ENCODE measurements at places on chromosomes 7 and 10. TPM values are rescaled to one million over a fixed set of nuclear protein-coding genes. Genes with fewer than 3 reads are reported as not detected.

Gene SLC26A5
- total RNA-seq = not detected

Gene OR6B1
- not detected for total RNA-seq

Gene HMX2
- total RNA-seq = 0.34 TPM

Gene AEBP1
- 81.1 TPM for total RNA-seq

Gene RGR
- not detected for total RNA-seq

Gene CDNF
- 1.9 TPM for total RNA-seq
